ENCODE measurements at places on chromosomes 12 and 14.

DNA sequence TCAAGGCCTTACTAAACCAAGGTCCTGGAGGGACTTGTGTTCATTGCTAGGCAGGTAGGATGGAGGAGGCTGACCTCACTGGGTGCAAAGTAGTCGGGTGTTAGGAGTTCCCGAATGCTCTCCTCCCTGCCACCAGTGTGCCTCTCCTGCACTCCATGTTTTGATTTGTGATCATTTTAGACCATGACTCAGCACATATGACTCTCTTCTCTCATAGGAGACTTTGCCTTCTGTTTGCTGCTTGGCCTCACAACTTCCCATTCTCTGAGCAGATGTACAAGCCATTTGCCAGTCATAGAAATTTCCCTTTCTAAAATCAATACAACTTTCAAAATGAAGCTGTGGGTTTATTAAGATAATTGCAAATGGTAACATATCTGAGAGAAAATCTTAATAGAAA lies 46.6 kb upstream of the LRIG3 start:
- no peak for DNase-seq

DNA sequence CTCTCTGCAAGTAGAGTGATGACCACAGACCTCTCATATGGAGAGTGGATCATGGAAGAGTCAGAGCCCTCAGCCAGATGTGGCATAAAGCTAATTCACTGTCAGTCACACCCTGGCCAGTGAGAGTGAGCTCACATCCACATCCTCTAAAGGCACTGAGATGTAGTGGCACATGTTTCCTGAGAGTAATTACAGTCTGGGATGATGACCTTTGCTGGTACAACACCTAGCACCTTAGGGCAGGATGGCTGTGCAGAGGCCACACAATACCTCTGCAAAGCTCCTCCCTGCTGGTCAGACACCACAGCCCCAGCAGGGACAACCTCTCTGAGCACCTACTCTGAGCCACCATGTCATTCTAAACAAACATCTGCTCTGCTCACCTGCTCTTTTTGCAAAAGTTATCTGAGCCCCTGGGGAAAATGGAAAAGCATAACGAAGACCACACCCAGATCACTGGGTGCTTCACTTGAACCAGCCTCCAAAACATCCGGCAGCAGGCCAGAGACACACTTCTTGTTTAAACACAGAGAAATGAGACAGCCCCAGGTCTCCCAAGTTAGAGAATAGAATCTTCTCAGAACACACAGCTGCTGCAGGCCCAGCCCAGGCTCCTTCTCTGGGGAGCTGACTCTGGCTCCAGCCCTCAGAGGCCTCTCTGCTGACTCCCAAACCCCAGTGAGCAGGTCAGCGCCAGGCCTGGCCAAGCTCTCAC lies 30.3 kb downstream of the PITPNM2 start:
- no peak for DNase-seq

GRCh38 chr12:68887641-68888040 lies 45.3 kb downstream of the CPM start:
- no peak for DNase-seq

- DNase-seq: peak; percentile 29
Measured at GRCh38 chr12:6824901-6825381, 3.3 kb upstream of the P3H3 start.

DNA sequence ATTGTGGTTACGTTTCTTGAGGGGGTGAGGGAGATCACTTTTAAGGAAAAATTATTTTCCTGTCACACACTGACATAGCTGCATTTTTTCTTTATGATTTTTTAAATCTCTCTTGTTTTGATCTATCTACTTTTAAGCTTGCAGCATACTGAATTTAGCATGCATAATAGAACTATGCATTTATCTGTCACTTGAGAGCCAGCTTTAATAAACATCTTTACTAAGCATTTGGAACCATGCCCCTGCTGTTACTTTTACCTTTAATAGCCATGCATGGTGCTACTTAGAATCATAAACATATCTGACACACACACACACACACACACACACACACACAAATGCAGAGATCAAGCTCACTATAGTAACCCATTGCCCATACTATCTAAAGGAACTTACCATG lies 486.2 kb downstream of the NELL2 start:
- DNase-seq: no peak

DNA sequence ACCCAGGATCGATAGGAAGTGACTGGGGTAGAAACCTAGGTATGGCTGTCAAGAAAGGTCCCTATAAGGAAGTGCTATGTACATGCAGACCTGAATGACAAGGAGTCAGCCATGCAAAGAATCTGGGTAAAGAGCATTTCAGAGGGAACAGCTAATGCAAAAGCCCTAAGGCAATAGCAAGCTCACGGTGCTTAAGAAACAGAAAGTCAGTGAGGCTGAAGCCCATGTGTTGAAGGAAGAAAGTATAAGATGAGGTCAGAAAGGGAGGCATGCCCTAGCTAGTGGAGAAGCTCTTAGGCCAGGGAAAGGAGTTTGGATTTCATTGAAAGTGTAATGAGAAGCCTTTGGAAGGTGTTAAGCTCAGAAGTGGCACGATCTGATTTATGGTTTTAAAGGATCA lies 6.0 kb upstream of the ADCY6 start:
- DNase-seq: peak; percentile 33

DNA sequence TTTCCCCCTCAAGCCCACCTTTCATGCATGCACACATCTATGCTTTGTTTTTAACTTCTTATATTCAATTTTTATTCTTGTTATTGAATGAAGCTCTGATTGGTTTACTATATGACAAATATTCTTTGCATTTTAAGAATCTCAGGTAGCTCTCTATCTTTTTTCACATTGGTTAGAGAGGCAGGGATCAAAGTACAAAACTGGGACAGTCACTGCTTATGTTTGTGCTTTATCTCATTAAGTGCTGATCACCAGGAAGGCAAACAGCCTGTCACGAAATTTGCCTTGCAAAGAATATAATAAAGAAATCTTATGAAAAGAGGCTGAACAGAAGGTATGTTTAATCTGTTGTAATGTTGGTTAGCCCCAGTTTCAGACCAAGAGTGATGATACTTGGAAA lies 29.7 kb upstream of the INSM2 start:
- DNase-seq: no peak

DNA sequence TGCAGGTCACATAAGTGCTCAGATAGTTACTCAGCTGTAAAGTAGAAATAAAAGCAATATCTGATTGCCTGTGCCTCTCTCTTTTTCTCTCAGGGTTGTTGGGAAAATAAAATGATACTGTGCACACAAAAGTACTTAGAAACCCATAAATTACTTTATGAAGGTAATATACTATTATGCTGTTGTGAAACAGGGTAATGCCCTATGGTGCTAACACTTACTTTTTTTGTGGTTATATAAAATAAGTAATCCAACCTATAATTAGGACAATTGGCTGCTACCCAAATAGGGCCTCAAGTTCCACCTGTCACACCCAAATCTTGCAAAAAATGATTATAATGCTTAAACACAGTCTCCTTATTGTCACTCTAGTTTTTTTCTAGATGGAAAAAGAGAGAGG lies 50.6 kb downstream of the DAAM1 start:
- DNase-seq: no peak

DNA sequence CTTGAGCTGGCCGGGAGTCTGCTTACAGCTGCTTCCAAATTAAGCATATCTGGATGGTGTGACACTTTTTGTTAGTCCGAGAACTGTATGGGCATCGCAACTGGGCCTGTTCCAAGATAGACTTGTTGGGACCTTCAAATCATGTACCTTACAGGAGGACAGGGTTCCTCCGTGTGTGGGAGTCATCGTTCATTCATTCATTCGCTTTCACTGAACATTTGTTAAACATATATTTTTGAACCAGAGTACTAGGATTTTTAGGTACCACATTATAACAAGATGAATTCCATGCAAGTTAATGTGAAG lies 387 bp upstream of the IPO8 start:
- DNase-seq: no peak

- no peak for DNase-seq
Measured at GRCh38 chr12:120137833-120138232, 21.3 kb upstream of the RAB35 start.

DNA sequence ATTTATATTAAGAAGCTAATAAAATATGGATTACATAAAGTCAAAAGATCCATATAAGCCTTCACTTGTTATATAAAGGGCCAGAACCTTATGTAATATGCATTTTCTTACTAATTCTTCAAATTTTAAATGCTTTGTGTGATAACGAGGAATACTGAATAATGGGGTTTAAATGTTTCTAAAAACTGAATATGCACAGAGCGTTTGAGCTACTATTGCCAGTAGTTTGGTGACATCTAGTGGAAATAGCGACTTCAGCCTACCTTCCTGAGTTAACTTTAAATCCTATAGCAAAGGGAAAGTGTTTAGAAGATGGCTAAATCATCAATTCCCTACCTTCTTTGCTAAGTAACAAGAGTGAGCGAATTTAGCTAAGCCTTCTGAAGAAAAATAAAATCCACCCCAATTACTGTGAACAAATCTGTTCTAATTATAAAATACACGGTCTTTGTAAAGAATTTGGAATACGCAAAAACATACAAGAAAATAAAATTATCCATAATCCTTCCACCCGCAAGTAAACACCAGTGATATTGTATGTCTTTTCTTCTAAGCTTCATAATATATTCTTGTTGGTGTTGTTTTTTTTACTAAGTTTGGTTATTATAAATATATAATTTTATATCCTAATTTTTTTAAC lies 115.5 kb upstream of the G2E3 start:
- DNase-seq: no peak

- no peak for DNase-seq
Measured at GRCh38 chr14:102089621-102090343, 2.9 kb upstream of the HSP90AA1 start.

DNA sequence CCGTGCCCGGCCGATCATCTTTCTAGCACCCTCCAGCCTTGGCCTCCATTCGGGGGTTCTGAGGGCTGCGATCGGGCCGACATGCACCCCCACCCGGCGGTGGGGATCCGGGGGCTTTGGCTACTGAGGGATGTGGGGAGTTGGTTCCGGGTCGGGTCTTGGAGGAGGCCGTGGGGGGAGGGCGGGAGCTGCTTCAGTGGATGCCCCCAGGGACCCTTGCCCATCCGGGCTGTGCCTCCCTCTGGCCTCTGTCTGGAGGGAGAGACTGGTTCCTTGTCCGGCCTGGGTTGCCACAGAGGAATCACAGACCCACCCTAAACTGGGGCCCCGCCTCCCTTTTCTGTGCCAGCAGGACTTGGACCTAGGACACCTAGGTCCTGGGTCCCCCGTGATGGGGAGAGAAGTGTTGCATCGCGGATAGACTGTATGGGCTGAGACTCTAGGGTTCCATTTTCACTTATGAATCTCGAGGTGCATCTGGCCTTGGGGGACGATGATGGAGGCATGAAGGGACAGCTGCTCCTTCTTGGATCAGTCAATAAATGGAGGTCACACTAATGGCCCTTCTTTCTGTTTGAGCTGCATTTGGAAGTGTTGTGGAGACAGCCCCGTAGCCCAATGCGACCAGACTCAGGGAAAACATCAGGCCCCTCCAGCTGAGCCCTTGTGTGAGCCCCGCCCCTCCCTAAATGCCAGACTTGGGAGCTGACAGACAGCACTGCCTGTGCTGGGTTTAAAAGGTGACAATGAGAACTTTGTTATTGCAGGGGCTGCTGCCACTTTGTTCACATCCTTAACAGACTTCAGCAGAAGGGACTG lies 577 bp downstream of the DTX3 start:
- DNase-seq: peak; percentile 56

GRCh38 chr12:97308576-97309198 lies 153.9 kb upstream of the RMST start:
- no peak for DNase-seq

Data from retina (tissue), 1 donor.